Activated CD4-positive, CD25-positive, alpha-beta regulatory T cell treated with anti-CD3 and anti-CD28 coated beads, Interleukin-2, amount 50 U/mL, for 16 hours (primary cell): ENCODE measurements at places on chromosomes 11 and 22.

GRCh38 chr11:44241851-44242250 is 68.1 kb downstream of the ALX4 start:
- no peak for DNase-seq

DNA sequence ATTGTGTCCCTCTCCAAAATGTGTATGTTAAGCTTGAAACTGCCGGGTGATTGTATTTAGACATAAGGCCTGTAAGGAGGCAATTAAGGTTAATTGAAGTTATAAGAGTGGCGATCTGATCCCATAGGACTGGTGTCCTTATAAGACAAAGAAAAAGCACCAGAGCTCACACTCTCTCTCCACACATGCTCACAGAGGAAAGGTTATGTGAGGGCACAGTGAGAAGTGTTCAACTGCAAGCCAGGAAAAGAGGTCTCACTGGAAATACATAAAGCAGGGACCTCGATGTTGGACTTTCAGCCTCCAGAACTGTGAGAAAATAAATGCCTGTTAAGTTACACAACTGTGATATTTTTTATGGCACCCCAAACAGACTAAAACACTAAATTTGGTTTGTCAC is 1233.8 kb upstream of the CNTN5 start:
- DNase-seq = no peak

DNA sequence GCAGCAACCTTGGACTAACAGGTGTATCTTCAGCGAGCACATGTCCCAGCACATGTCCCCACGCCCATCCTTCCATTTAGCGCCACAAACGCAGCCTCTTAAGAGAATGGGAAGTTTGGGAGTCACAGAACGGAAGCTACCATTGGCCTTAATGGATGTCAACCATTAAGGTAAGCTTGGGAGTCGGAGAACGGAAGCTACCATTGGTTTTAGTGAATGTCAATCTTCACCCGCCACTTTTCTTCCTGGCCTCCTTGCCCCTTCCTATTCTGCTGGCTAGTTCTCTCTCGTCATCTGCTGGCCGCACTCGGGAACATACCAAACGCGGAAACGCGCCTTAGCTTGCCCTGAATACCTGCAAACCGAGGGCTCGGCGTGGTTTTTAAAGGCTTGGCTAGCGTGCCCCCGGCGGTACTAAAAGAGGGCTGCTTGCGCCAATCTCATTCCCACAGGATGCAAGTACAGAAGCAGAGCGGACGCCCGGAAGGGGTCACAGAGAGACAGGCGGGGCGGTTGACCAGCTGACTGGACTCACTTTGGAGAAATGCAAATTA is 24.3 kb downstream of the GLYATL1 start:
- DNase-seq = no peak

- DNase-seq = no peak
Measured at GRCh38 chr11:60750911-60751310, 5.8 kb upstream of the MS4A15 start.

GRCh38 chr22:39250131-39250530 is 5.3 kb upstream of the PDGFB start:
- DNase-seq = no peak

GRCh38 chr11:39541945-39542351 is 1917.5 kb downstream of the LRRC4C start:
- DNase-seq = no peak

GRCh38 chr11:93831343-93832127 is 18.9 kb downstream of the VSTM5 start:
- no peak for DNase-seq

DNA sequence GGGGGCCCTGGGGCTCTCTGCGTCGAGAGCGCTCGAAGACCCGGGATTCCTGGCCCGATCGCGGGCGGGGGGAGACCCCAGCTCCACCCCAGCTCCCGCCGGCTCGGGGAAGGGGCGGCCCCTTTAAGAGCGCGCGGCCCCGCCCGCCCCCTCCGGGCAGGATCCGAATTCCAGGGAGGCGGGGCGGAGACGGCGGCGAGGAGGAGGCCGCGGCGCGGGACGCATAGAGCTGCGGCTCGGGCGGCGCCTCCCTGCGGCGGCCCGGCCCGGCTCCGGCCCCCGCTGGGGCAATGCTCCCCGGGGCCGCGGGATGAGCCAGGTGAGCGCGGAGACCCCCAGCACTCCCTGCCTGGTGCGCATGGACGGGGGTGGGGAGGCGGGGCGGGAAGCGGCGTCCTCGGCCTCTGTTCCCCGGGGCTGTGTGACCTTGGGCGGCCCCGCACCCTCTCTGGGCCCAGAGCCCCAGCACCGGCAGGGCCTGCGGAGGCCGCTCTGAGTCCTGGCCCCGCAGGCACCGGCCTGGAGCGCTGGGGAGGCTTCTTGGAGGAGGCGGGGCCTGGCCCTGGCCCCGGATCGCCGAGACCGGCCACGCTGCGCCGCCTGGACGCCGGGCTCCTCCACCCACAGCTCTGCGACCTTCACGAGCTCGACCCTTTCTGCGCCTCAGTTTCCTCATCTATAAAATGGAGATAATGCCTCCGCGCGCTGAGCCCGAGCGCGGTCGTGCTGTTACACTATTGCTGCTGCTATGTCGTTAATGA is 565 bp downstream of the GAS2L1 start:
- no peak for DNase-seq

DNA sequence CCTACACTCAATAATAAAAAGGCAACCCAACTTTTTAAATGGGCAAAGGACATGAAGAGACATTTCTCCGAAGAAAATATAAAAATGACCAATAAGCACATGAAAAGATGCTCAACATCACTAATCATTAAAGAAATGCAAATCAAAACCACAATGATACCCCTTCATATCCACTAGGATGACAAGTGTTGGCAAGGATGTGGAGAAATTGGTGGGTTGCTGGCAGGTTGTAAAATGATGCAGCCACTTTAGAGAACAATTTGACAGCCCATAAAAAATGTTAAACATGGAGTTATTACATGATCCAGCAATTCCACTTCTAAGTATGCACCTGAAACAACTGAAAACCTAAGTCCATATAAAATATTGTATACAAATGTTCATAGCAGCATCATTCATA is 73.2 kb upstream of the LMO2 start:
- no peak for DNase-seq

GRCh38 chr11:113554526-113554925 is 79.3 kb upstream of the DRD2 start:
- DNase-seq = no peak

GRCh38 chr22:37454857-37455686 is 27.8 kb upstream of the ELFN2 start:
- no peak for DNase-seq

GRCh38 chr11:111836721-111837120 is 34.7 kb downstream of the ALG9 start:
- no peak for DNase-seq

GRCh38 chr11:46655631-46656030 is 38.3 kb downstream of the ATG13 start:
- no peak for DNase-seq

DNA sequence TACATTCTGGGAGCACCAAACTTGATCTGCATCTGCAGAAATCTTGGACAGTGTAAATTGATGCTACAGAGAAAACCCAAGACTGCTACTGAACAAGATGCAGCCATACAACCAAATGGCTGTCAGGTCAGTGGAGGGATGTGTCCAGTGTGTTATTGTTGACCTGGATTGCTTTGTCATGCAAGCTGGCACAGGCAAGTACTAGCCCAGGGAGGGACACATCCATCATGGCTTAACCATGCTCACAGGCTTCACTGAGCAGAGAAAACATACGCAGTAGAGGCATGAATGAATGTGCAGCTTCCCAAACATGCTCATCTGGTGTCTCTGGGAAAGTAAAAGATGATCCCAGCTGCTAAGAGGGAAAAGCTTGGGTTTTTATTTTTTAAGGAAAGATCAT is 93.6 kb downstream of the MTNR1B start:
- DNase-seq = no peak

DNA sequence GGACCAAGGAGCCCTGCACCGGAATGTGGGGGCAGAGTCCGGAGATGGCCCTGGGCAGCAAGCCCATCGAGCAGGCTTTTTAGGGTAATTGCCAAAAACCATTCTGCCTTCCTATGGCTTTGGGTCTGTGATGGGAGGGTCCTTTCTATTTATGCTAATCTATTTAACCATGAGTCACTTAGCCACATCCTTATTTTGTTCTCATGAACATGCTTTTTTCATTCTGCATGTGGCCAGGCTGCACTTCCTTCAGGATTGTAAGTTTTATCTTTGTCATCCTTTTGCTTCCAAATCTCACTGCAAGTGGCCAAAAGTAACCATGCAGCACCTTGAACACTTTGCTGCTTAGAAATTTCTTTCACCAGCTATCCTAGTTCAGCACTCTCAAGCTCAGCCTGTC is 88.3 kb downstream of the EFCAB6 start:
- no peak for DNase-seq

GRCh38 chr22:19789828-19790227 is 29.2 kb downstream of the TBX1 start:
- no peak for DNase-seq

DNA sequence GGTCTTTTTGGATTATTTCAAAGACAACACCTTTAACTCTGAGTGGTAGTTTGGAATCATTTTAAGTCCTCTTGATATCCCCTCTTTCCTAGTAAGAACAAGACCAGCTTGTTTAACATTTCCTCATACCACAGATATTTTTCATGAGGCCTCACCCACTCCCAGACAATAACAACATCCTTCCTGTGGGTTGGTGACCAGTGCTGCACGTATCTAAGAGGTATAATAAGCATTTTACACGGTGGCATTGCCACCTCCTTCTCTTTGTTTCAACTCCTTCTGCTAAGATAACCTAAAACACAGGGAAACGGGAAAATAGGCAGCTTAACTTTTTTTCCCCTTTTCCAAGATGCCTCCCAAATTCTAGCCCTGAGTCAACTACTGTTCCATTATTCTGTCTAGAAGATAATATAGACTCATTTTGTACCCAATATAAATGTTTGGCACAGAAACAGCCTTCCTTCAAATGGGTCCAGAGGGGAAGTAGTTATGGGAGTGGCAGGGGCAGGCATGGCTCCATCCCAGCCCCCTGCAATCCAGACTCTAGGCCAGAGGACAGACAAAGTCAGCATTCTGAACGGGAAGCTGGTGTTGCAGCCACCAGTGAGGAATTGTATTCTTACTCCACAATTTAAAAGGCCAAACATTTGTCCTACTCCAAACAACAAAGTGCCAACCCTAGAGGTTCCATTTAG is 28.5 kb downstream of the MAML2 start:
- no peak for DNase-seq

DNA sequence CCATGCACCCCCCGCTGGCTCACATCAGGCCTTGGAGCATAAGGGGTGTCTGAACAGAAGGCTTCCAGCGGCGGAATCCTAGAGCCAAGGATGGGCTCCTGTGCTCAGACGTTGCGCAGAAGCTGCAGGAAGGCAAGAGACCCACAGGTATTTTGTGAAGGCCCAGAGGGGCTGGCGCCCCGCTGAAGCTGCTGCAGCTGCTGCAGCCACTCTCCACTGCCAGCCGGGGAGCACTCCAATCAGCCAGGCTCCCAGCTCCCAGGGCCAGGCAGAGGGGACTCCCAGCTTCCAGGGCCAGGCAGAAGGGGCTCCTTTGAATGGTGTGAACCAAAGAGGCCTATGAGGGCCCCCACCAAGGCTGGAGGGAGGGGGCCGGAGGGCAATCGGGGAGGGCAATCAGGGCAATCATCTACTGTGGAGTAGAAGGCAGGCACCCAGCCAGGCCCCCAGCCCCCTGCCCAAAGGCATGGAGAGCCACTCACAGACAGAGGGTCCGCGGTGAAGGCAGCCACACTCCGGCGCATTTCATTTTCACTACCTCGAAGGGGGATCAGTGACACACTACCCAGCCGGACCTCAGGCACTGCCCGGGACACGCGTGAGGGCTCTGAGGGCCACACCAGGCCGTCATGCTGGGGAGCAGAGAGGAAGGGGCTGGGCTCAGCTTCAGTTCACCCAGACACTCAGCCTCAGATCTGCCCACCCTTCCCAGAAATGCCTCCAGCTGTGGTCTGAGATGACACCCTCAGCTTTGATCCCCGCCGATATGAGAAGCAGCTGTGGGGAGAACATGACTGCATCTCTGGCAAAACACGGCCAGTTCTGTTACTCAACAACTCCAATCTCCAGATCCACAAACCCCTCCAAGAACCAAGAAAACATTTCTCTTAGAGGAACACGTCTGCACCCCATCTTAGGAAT is 11.6 kb upstream of the PDE2A start:
- DNase-seq = no peak

GRCh38 chr22:27578937-27579617 is 222.5 kb downstream of the MN1 start:
- DNase-seq = no peak

DNA sequence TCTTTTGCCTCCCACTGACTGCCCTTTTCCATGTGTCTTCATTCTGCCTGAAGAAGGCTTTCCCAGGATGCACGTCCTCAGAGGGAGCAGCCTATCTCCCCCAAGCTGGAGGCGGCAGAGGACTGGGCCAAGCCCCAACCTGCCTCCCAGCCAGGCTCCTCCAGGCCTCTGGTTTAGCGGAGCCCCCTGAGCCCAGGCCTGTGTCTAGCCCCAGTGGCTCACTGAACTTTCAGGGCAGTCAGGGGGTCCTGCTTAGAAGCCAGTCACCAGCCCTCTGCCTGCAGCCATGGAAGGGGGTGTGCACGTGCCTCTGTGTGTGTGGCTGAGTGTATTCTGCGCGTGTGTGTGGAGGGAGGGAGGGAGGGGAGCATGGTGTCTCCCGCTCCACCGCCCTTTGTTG is 10.4 kb upstream of the GRK2 start:
- no peak for DNase-seq

DNA sequence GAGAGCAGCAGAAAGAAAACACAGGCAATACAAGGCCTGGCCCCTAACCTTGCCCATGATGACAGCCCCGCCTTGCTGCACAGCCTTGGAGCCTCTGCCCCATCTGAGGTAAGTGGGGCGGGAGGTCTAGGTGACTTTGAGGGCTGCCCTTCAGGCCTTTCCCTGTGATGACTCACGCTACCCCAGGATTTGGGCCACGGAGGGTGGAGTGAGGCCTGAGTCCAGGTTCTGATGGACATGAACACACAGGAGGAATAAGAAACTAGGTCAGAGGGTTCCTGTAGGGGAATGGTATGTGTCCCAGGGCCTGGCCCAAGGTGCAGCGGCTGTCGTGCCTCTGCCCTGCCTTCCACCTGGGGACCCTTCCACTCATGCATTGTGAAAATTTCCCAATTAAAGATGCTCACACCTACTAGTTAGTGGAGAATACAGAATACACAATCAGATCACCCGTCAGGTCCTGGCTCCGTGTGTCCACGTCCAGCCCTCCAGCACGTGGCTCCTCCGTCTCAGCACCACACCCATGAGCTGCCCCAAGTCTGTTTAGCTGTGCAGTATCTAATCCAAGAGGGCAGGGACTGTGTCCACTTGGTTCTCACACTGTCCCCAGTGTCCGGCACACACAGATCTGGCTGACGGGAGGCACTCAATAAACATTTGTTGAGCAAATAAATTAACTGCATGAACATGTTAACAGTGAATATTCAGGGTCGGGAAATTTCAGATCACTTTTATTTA is 111.0 kb downstream of the CHST1 start:
- DNase-seq = no peak

- no peak for DNase-seq
Measured at GRCh38 chr11:69306821-69307220, 12.9 kb downstream of the MYEOV start.
